ENCODE measurements at places on chromosomes 1 and 21. TPM values are rescaled to one million over a fixed set of nuclear protein-coding genes. Genes with fewer than 3 reads are reported as not detected.

DNA sequence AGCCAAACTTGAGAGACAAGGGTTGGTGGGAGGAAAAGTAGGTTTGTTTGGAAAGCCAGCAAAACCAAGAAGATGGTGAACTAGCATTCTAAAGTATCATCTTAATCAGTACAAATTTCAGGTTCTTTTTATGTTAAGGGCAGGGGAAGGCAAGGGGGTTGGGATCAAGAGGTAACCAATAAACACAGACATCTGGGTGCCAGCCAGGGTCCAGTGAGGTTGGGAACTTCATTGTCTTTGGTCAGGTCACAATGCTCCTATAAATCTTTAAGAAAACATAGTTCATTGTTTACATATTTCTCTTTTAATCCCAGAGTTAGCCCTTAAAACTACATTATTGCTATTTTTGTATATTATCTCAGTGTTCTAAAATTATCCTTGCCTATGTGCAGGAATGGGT, 126.2 kb upstream of the NR5A2 start:
- H3K27ac ChIP-seq: no peak overlapping the region
- H3K27me3 ChIP-seq: no peaks in the 10 kb centered on the region
- no peak for DNase-seq
- no peaks in the 10 kb centered on the region for H3K4me1 ChIP-seq

DNA sequence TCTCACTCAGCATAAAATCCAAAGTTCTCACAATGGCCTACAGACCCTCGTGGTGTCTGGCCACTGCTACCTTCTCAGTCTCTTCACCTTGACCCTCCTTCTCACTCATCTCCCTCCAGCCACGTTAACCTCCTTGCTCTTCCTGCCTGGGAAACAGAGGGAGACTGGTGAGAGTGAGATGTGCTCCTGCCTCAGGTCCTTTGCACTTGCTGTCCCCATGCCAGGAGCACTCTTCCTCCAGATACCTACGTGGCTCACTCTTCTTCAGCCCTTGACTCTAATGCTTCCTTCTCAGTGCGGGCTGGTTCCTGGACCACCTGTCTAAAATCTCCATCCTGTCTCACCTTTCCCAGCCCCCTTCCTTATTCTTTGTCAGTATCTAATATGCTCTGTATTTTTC, 24.7 kb downstream of the TRIM62 start:
- no peak for DNase-seq
- peaks cover 15% of the 10 kb centered on the region for H3K36me3 ChIP-seq
- no peak overlapping the region for H3K4me3 ChIP-seq
- no peak overlapping the region for H3K27ac ChIP-seq

DNA sequence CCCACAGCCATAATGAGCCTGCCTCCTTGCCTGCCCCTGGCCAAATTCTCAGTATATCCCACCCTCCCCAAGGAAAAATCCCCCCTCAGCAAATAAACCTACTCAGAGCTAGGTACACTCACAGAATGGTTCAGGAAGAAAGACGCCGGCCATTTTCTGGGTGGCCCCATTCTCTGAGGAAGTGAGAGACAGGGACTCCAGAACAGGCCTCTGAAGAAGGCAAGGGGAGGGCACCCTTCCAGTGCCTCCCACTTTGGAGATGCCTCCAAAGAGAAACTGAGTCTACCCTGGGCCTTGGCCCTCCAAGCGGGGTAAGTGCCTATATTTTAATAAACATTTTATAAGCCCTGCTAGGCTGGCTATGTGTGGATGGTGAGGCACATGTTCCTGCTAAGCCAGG, 2.3 kb downstream of the PACC1 start:
- no peak for DNase-seq
- H3K27ac ChIP-seq: no peak overlapping the region
- H3K4me1 ChIP-seq: peaks cover 8% of the 10 kb centered on the region
- no peak overlapping the region for H3K4me3 ChIP-seq
- H3K27me3 ChIP-seq: no peaks in the 10 kb centered on the region

DNA sequence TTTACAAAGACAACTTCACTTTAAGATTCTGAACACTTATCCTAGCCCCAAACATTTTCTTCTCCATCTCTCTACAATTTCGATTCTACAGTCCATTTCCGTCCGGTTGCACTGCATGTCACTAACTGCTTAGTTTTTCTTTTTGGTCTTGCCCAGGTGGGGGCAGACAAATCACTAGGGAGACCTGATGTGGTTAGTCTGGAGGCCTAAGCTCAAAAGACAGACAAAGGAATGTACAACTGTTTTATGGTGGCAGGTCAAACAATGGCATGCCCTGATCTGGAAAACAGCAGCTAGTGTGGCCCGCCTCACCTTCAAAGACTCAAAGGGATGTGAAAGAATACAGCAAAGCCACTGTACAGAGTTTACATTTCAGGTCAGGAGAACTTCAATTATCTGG, 3.8 kb downstream of the ETV3 start:
- H3K4me1 ChIP-seq: peaks cover 51% of the 10 kb centered on the region
- H3K4me3 ChIP-seq: no peak overlapping the region
- H3K36me3 ChIP-seq: peaks cover 22% of the 10 kb centered on the region
- H3K27ac ChIP-seq: no peak overlapping the region
- H3K27me3 ChIP-seq: no peaks in the 10 kb centered on the region

GRCh38 chr1:57254022-57254421, 169.8 kb downstream of the DAB1 start:
- no peak overlapping the region for H3K4me3 ChIP-seq
- no peak for DNase-seq
- H3K27me3 ChIP-seq: no peaks in the 10 kb centered on the region

GRCh38 chr21:46284733-46285132, 678 bp downstream of the MCM3AP start:
- H3K27me3 ChIP-seq: no peaks in the 10 kb centered on the region
- peak overlapping the region; percentile 84 for H3K4me3 ChIP-seq
- no peak for DNase-seq
- peaks cover 21% of the 10 kb centered on the region for H3K4me1 ChIP-seq

GRCh38 chr1:180620581-180620980, 11.2 kb upstream of the XPR1 start:
- DNase-seq: no peak
- no peaks in the 10 kb centered on the region for H3K27me3 ChIP-seq
- peaks cover 12% of the 10 kb centered on the region for H3K4me1 ChIP-seq
- no peak overlapping the region for H3K27ac ChIP-seq

DNA sequence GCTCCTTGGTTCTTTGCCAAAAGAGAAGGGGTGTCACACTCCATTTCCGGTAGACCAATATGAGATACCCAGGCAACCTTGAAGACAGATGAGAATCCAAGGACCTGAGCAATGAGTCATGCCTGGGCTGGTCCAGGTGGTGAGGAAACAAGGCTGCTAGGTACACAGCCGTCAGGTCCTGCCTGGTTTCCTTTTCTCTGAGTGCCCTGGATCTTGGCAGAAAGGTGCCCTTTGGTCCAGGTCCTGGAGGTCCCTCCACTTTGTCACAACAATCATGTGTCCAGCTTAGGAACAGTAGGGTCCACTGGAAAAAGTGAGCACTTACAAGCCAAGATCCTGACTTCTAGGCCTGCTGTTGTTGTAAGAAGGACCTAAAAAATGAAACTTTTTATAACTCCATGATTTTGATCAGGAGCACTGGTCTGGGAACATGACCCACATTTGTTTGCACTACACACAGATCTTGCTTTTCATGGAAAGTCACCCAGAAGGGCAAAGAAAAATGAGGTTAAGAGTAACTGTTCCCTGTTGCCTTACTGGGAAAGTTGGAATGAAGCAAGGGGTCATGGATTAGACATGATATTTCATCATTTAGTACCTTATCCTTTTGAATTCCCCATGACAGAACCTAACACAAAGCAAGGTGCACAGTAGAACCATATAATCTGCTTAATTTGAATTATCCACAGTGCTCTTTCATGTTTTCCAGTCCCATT, 94.7 kb downstream of the PAPPA2 start:
- no peaks in the 10 kb centered on the region for H3K36me3 ChIP-seq
- H3K4me1 ChIP-seq: no peaks in the 10 kb centered on the region
- no peak for DNase-seq

DNA sequence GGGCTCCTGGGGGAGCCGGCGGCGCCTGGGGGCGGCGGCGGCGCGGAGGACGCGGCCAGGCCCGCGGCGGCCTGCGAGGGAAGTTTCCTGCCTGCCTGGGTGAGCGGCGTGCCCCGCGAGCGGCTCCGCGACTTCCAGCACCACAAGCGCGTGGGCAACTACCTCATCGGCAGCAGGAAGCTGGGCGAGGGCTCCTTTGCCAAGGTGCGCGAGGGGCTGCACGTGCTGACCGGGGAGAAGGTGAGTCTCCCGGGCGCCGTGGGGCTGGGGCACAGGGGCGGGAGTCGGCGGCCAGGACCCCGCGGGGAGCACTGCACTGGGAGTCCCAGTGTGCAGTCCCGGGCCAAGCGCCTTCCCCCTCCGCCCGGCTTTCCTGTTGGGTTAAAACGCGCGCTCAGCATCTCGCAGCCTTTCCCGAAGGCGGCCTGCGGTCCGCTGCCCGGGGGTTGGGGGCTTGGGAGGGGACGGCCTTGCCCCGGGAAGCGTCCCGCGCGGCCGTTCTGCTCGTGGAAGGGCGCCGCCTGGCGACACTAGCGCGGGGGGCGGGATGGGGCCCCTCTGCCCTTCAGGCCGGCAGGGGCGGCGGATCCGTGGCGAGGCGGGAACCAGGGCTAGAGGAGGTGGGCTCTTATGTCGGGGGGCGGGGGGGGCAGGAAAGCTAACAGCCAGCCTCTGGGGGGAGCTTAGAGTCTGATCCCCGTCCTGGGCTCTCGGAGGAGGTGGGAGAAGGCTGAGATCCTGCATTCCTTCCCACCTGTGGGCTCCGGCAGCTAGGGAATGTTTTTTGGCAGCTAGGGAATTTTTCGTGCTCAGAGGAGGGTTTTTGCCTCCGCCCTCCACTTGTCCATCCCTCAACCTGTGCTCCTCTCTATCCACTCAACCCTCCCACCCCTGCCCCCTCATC, 1.1 kb downstream of the HUNK start:
- H3K36me3 ChIP-seq: no peaks in the 10 kb centered on the region
- no peak overlapping the region for H3K27ac ChIP-seq
- no peak overlapping the region for H3K4me3 ChIP-seq
- peaks cover 3% of the 10 kb centered on the region for H3K4me1 ChIP-seq
- peaks cover 67% of the 10 kb centered on the region for H3K27me3 ChIP-seq

- peaks cover 7% of the 10 kb centered on the region for H3K4me1 ChIP-seq
- H3K27me3 ChIP-seq: no peaks in the 10 kb centered on the region
- H3K36me3 ChIP-seq: no peaks in the 10 kb centered on the region
Observed at GRCh38 chr1:150149271-150150132, at the start of gene PLEKHO1. Gene PLEKHO1 (plus strand): TSS chr1:150149916. CDS start chr1:150150258, 342 bp downstream.

DNA sequence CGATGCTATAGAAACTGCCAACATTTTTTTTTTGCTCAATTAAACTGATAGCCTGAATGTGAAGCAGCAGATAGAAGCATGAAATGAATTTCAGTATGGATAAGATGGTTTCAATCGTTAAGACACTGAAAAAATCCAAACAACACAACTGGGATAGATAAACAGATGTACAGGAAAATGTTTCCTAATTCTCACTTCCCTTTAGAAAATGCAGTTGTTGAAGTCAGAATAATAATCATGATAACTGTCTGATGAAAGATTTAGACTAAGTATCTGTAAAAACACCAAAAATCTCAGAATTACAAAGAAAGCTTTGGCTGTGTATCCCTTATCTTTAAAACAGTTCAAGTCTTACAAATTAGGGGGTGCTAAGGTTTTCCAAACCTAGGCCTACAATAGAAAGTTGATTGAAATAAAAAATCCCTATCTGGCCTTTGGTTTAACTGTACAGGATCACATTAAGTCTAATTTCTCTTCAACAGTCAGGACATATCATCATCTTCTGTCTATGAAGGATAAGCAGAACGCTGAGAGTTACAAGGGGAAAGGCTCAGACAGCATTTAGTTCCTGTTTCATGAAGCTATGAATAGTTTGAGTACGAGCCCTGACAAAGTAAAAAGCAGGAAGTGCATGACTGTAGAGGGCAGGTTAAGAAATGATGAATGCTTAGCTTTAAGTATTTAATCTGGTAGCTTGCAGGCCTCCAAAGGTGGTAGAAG, 203.2 kb downstream of the APP start:
- no peak overlapping the region for H3K4me3 ChIP-seq
- DNase-seq: no peak
- peaks cover 14% of the 10 kb centered on the region for H3K36me3 ChIP-seq
- peaks cover 41% of the 10 kb centered on the region for H3K4me1 ChIP-seq
- no peaks in the 10 kb centered on the region for H3K27me3 ChIP-seq
- H3K27ac ChIP-seq: peak overlapping the region; percentile 40

DNA sequence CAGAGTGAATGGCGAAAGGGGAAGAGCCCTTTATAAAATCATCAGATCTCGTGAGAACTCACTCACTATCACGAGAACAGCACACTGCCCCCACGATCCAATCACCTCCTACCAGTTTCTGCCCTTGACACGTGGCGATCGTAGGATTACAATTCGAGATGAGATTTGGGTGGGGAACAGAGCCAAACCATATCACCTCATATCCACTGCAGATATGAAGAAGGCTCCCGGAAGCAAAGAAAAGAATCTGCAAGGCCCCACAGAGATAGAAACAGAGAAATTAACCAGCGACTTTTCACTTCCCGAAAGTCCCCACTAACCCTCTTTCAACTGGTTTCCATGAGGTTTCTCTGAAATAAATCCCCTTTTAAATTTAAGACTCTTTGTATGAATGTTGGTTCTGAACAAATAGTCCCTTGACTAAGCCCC, 86.2 kb upstream of the IRF2BP2 start:
- peaks cover 6% of the 10 kb centered on the region for H3K4me1 ChIP-seq
- H3K36me3 ChIP-seq: no peaks in the 10 kb centered on the region
- H3K27ac ChIP-seq: no peak overlapping the region
- DNase-seq: no peak
- no peak overlapping the region for H3K4me3 ChIP-seq
- no peaks in the 10 kb centered on the region for H3K27me3 ChIP-seq

DNA sequence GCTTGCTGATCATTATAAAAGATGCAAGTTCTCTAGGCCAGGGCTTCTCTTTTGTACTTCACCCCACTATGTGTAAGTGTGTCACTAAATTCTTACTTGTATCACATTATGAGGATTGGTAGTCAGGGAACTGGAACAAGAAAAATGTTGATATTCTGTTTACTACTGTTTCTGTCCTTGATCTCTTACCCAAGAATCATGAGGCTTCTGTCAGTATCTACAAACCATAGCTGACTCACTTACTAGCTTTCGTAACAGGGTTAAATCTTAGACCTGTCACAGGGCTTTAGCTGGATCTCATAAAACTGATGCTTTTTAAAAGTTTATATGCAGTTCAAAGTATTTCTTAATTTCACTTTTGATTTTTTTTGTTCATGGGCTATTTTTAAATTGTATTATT, 681.2 kb downstream of the PLPP3 start:
- no peaks in the 10 kb centered on the region for H3K27me3 ChIP-seq
- no peaks in the 10 kb centered on the region for H3K36me3 ChIP-seq
- H3K27ac ChIP-seq: no peak overlapping the region
- DNase-seq: no peak
- no peak overlapping the region for H3K4me3 ChIP-seq
- no peaks in the 10 kb centered on the region for H3K4me1 ChIP-seq

The CD1D gene
- 3.0 TPM for polyA plus RNA-seq

The NCF2 gene
- polyA plus RNA-seq: 12.6 TPM

The RNF186 gene
- not detected for polyA plus RNA-seq

The C1orf115 gene
- 0.72 TPM for polyA plus RNA-seq

The BSND gene
- polyA plus RNA-seq: not detected

The RCAN1 gene
- 22.4 TPM for polyA plus RNA-seq

The NR5A2 gene
- 0.05 TPM for polyA plus RNA-seq

The FHAD1 gene
- 0.09 TPM for polyA plus RNA-seq

The GPR61 gene
- 0.17 TPM for polyA plus RNA-seq

The MYOM3 gene
- polyA plus RNA-seq: 0.49 TPM

The CFHR4 gene
- polyA plus RNA-seq: not detected

The GPR3 gene
- polyA plus RNA-seq: 0.94 TPM

Measured in keratinocyte (primary cell).